NCI-H524 (cell line): ENCODE measurements at places on chromosomes 5 and 9.

DNA sequence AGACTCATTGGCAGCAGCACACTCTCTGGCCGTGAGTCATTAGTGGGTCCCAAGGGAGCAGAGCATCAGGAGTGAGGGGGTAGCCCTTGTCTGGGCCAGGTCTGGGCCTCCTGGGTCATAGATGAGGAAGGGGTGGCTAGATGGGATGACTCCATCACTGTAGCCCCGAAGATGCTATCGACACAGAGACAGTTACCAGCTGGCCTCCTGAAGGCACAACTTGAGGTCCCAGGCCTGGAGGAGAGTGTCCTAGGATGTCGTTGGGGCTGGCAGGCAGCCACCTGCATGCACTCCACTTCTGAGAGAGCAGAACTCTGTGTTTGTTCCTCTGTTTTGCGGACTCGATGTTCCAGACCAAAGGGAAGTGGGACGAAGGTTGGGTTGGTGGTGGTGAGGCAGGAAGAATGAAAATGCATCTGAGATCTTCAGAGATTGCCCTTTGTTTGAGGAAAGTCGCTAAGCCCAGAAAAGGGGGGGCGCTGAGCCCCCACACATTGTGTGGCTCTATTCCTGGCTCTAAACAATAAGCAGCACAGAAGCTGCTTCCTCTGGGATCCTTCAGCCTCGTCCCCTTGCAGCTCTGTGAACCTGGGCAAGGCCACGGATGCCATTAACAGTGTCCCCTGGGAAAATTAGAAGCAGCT lies 4.7 kb downstream of the BTNL9 start:
- DNase-seq: no peak

GRCh38 chr5:43967165-43967564 lies 364.2 kb downstream of the NNT start:
- DNase-seq: no peak

DNA sequence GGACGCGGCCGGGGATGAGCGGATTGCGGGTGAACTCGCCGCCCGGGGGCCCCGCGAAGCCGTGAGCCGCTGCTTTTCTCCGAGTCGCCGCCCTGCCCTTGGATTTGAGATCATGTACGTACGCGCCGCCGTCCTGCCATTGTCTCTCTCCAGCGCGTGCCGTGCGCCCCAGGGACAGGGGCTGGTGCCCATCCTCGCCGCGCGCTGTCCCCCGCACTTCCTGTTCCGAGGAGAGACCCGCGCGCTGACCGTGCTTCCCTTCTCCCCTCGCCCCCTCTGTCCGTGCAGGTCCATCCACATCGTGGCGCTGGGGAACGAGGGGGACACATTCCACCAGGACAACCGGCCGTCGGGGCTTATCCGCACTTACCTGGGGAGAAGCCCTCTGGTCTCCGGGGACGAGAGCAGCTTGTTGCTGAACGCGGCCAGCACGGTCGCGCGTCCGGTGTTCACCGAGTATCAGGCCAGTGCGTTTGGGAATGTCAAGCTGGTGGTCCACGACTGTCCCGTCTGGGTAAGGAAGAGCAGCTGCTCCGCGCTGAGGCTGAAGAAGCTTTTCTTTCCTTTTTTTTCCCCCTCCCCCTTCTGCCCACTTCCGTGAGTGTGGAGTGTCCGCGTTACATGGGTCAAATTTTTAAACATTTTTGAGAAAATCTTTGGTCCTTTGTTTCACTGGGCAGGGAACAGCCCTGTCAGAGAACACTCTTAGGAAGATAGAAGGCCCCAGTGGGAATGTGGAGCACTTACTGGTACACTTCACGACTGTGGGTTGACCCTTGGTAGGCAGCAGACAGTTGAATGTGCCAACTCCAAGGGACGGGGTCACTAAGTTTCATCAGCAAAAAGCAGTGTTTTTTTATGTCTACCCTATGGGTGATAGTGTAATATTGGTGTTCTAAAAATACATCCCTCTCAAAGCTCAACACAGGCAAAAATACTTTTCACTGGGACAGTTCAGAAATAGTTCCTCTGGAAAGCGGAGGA lies 727 bp downstream of the RHOBTB3 start:
- peak; percentile 21 for DNase-seq

- no peak for DNase-seq
Measured at GRCh38 chr5:52469420-52469819, 318.3 kb upstream of the ITGA1 start.

DNA sequence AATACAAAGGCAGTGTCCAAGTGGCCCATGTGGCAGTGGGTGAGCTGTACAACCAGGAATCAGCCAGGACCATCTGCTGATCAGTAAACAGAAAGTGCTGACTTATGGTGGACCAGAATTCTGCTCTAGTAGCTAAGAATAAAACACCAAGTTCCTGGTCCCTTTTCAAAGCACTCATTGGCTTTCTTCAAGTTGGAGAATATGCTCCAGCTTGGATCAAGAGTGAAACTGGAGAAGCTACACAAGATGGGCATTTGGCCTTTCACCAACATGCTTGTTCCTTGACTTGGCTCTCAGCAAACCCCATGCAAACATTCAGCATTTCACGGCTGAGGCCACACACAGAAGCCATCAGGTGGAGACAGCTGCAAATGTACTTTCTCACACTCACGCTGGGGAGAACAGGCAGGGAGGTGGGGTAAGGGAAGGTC lies 32.1 kb downstream of the MARCHF3 start:
- no peak for DNase-seq

- DNase-seq: peak; percentile 66
Measured at GRCh38 chr9:123349691-123350480, 6.1 kb upstream of the CRB2 start.

DNA sequence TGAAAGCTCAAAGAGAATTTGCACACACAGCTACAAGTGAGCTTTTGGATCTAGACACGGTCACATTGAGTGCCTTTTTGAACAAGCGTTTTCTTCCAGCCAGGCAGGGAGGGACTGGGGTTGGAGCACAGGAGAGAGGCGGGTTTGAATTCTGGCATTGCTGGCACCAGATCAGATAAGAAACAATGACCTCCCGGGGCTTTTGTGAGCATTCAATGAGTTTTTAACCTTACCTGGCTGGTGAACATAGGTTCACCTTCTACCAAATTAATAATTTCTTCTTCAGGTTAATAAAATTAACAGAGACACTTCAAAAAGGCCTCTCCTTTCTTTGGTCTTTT lies 312.9 kb upstream of the MSX2 start:
- no peak for DNase-seq

DNA sequence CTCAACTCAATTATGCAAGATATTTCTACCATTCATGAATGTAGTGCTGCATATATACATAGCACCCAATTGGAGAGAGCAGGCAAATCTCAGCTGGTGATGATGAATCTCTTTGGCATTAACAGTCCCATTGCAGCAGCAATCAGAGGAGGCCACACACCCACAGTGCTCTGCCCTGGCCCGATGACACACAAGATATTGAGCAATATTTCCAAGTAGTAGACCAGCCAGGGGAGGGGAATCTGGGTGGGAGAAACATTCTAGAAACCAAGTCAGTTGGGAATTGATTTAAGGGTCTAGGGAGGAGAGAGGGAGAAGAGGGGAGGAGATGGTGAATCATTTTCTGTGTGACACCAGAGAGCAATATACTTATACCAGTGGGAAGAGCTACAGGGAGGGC lies 14.9 kb upstream of the C5orf63 start:
- DNase-seq: no peak

DNA sequence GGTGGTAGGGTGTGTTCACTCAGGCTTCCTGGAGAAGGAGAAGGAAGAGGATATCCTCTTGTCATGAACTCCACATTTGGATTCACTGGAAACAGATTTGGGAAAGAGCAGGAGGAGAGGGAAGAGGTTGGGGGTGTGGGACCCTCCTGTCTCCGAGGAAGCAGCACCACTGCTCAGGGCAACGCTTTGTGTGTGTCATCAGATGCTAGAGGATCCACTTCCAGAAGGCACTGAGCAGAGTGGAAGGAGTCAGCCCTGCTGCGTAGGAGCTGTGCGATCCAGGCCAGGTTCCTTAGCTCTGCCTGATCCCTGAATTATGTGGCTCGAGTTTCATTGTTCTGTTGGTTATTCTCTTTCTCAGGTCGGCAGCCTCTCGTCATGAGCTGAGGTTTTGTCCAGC lies 37.3 kb upstream of the TJP2 start:
- no peak for DNase-seq

DNA sequence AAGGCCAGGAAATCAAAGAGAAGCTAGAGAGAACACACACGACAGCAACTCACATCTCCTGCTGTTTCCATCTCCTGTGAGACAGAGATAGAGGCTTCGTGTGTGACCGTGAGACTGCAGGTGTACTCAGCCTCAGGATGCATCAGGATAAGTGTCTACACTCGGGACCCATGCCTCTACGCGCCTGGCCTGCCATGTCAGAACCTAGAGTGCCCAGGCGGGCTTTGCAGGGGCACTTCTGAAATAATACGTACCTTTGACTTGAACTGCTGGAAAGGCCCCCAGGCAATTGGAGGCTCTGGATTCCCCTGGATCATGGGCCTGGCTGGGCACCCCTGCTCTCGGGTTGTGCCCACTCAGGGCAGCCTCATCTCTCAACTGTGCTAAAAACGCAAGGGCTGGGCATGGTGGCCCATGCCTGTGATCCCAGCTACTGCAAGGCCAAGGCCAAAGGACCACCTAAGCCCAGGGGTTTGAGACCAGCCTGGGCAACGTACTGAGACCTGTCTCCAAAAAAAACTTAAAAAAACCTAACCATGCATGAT lies 13.0 kb downstream of the CLPTM1L start:
- DNase-seq: no peak

DNA sequence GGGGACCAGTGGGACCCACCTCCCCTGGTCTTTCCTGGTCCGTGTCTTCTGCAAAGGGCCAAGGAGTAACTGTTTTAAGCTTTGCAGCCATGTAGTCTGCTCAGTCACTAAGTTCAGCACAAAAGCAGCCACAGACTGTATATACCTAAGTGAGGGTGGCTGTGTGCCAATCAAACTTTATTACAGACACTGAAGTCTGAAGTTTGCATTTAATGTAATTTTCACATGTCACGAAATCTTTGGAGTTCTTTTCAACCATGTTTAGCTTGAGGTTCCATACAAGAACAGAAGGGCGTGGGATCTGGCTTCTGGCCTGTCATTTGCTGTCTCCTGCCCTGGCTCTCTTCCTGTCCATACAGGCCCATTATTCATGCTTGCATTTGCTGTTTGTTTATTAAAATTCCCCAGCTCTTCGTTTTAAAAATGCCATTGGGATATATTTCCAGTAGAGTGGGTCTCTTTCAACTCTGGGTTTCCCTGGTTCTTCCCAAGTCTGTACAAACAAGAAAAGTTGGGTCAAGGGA lies 64.2 kb upstream of the ECM2 start:
- no peak for DNase-seq

DNA sequence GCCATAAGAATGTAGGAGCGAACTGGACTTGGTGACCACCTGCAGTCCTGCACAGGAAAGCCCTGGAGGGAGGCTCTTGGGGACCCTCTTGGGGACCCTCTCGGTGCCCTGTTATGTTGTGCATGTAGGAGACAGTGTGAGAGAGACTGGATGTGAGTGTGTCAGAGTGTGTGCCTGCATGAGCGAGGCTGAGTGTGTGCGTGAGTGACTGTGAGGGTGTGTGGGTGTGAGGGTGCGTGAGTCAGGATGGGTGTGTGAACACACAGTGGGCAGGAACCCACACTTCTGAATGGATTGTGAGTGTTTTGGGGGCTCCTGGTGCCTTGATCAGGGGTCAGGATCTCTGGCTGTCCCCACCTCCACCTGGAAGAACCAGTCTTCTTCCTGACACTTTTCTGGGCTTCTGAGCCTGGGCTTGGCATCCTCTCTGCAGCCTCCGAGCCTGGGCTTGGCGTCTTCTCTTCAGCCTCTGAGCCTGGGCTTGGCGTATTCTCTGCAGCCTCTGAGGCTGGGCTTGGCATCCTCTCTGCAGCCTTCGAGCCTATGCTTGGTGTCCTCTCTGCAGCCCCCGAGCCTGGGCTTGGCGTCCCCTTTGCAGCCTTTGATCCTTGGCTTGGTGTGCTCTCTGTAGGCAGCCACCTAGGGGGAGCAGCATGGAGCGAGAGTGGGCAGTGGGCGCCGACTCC lies 25.6 kb upstream of the ANKRD33B start:
- no peak for DNase-seq

- DNase-seq: no peak
Measured at GRCh38 chr9:99820685-99821395, 845 bp upstream of the NR4A3 start.

DNA sequence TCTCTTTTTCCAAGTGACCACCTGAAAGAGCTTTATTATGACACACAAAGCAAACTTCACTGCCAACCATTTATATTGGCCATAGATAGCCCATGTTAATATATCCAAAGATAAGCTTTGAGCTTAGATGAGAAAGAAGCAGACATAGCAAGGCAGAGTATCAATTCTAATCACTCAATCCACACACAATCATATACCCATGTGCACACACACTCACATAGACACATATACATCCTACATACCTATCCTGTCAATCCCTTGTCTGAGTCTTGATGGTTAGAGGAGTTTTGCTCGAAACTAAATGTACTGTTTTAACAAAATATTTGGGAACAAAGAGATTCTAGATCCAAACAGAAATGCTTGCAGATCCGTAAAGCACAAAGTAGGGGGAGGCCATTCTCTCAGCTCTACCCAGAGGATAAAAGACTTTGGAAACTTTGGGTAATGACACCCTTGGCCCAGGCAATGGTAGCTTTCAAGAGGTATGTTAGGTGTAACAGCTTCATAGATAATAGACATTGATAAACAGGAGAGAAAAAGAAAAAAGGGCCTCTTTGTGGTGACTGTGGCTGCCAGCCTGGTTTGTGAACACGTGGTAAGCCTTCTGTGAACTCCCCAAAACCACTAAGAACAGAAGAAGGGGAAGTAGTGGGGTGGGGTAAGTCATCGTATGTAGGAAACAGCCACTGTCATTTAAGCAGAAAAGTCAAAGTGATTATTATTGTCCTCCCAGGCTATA lies 121.6 kb downstream of the TLR4 start:
- DNase-seq: no peak

GRCh38 chr5:155282503-155283107 lies 269.1 kb downstream of the KIF4B start:
- no peak for DNase-seq

DNA sequence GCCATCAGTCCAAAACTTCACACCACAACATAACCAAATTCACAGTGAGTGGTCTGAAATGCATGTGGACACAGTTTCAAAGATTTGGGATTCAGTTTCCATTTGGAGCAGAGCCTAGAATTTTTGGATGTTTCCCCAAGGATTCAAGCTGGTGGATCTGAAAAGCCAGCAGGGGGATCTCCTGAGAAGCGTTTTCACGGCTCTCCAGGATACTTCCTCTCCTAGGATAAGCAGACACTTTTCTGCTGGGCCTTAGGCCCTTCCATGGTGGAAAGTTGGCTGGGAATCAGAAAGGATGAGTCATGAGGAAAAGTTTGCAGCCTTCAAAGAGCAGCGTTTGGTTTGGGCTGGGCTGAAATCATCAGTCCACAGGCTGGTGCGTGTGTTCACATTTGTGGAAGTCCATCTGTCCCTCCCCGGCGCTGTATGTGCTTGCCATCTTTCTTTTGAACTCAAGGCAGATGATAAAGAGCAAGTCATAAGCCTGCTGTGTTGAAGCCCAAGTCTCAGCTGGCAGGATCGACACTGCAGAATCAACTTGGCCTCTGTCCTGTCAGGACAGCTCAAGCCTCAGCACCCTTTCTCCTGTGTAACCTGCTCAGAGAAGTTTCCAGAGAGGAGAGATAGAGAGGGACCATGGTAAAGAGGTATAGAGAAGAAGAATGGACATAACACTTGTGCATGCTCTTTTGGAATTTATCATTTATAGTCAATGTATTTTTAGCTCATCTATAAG lies 152.6 kb upstream of the MSX2 start:
- no peak for DNase-seq
